Lower leg skin (tissue), 4 donors: ENCODE measurements at places on chromosomes 2 and 18. TPM values are rescaled to one million over a fixed set of nuclear protein-coding genes. Genes with fewer than 3 reads are reported as not detected.

UGT1A1 gene
- total RNA-seq: 0.80 TPM

MBP gene
- 56.4 TPM for total RNA-seq

PCARE gene
- 0.13 TPM for total RNA-seq

ADD2 gene
- 0.17 TPM for total RNA-seq

VSNL1 gene
- total RNA-seq: 10.1 TPM

CTNNA2 gene
- not detected for total RNA-seq

SNORC gene
- 14.4 TPM for total RNA-seq
